ENCODE measurements at places on chromosomes 3 and 15.
A peak's percentile ranks its signal among the peaks of the same experiment; 100 is the strongest.

DNA sequence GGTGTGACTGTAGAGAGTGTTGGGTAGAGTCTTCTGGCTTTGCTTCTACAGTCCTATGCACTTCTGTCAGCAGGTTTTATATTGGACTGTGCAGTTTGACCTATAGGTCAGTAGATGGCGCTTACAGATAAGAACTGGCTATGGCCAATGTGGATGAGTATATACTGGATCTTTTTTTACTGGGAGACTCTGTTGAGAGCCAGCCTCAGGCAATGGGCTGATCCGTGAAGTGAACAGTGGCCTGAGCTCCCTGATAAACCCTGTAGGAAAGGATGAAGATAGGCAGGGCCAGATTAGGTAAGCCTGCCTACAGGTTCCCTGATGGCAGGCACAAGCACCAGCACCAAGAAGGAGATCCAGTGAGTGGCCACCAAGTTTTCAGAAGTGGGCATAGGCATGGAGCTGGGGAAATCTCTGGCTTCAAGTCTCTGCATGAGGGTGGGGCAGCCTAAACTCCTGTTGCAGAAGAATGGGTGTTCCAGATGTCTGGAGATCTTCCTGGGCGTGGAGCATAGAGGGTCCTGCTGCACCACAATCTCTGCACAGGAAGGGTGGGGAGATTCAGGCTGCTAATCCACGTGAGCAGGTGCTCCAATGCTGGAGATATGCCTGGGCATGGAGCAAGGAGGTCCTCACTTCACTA, 326.0 kb upstream of the SGO1 start:
- peak; percentile 34 for DNase-seq

- DNase-seq: no peak
Measured at GRCh38 chr3:44076221-44076829, 165.4 kb upstream of the TOPAZ1 start.

- no peak for DNase-seq
Measured at GRCh38 chr3:57787867-57788623, 31.9 kb downstream of the SLMAP start.

GRCh38 chr15:59687836-59688235, 1.3 kb downstream of the BNIP2 start:
- no peak for DNase-seq

DNA sequence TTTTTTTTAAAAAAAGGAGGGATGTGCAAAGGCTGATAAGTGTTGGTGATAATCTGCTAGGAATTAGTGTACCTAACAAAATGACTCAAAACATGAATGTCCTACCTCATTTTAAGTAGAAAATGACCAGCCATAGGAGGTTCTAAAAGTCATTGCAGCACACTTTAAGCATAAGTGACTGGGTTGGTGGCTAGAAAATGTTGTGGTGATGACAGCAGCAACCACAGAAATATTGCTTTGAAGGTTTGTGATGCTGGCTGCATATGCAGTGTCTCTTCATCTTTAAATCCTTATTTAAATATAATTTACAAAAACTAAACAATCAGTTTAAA, 55.2 kb downstream of the CMSS1 start:
- DNase-seq: no peak

GRCh38 chr15:29205186-29205585, 64.4 kb downstream of the NSMCE3 start:
- DNase-seq: no peak

DNA sequence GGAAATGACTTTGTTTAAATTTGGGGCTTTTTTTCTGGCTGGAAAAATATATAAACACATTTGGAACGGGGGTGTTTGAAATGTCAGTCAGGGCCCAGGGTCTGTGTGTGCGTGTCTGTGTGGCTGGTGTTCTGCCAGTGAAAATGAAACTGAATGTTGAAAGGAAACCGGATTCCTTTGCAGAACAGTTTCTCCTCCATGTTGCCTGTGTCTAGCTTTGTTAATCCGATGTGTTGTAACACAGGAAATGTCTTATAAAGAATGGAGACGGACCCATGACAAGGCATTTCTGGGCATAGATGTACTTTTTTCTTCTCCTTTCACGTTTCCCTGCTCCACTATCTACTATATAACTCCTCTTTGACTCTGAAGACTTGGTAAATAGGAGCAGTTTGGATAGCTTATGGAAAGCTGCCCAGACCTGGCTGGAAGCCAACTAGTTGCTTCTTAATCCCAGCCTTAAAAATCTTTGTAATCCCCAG, 2.8 kb downstream of the SQOR start:
- DNase-seq: peak; percentile 80

- no peak for DNase-seq
Measured at GRCh38 chr3:180401226-180401625, 200.7 kb upstream of the TTC14 start.

DNA sequence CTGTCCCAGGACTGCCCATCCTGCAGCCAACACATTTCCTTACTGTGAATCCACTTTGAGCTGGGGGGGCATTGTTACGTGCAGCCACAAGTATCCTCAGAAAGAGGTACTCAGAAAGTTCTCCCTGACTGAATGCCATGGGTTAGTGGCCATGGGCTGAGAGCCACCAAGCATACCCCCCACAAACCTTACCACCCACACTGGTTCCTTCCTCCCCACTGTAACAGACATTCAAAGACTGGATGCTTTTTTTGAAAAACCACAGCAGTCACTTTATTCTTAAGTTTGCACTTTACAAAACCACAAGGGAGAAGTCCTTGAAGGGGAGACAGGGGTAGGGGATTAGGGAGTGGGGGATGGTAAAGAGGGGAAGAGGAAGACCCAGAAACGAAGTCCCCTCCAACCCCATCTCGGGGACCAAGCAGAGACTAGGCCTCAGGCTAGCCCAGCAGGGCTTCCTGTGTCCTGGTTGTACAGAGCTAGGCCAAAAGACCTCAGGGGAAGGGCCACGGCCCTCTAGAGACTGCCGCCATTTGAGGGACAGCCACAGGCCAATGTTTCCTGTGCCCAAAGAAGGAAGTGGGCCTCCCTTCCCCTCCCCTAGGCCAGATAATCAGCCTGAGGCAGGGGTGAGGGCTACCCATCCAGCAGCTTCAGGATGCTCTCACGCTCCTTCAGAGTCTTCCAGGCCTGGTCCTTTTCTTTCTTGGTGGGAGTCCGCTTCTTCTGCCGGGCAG, 10.1 kb upstream of the CAMK1 start:
- no peak for DNase-seq

GRCh38 chr3:21734746-21735145, 16.3 kb downstream of the ZNF385D start:
- no peak for DNase-seq
